ENCODE measurements at places on chromosomes 4 and X. TPM values are rescaled to one million over a fixed set of nuclear protein-coding genes. Genes with fewer than 3 reads are reported as not detected.

CT45A5 gene
- not detected for total RNA-seq

TCP11X2 gene
- not detected for total RNA-seq

VSIG1 gene
- total RNA-seq: 8.2 TPM

STK32B gene
- total RNA-seq: 4.5 TPM

DKK2 gene
- total RNA-seq: 0.27 TPM

RASGEF1B gene
- 24.4 TPM for total RNA-seq

IQCM gene
- not detected for total RNA-seq

IL2RG gene
- 4.9 TPM for total RNA-seq

ARL9 gene
- not detected for total RNA-seq

ADH7 gene
- not detected for total RNA-seq

KCNE5 gene
- total RNA-seq: not detected
